ENCODE measurements at places on chromosomes 5 and 9. TPM values are rescaled to one million over a fixed set of nuclear protein-coding genes. Genes with fewer than 3 reads are reported as not detected.

DNA sequence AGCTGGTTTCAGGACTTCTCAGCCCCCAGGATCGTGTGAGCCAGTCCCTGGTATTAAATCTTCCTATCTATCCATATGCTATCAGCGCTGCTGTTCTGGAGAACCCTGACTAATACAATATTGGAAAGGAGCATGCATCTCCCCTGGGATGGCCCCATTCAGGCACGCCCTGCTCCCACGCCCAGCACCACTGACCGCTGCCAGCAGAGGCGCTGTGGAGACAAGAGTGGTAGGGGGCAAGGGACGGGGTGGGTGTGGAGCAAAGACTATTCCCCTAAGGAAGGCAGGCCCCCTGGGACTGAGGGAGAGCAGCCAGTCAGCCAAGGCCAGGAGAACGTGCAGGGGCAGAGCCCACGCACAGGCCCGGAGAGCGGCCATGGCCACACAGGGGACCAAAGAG is 116.0 kb downstream of the VAV2 start:
- no peak overlapping the region for H3K4me3 ChIP-seq
- H3K4me1 ChIP-seq: peaks cover 41% of the 10 kb centered on the region
- H3K27ac ChIP-seq: peak overlapping the region; percentile 15

Gene SHISAL2B
- total RNA-seq: not detected

DNA sequence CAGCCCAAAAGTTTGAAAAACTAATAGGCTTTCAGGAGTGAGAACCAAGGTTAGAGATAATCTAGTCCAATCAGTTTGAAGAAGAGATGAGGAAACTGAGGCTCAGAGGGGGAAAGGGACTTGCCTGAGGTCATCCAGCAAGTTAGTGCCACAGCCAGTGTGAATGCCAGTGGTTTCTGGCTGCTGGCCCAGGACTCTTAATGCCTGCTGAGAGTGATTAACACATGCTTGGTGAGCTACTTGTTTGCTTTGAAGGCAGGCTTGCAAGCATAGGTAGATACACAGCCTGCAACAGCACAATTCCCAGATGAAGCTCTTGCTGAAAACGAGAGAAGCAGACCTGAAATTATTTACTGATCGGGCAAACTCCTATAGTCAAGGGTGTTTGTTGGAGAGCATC is 591.6 kb upstream of the SGCD start:
- DNase-seq: no peak
- H3K27ac ChIP-seq: no peak overlapping the region
- no peaks in the 10 kb centered on the region for H3K4me1 ChIP-seq
- no peak overlapping the region for H3K4me3 ChIP-seq

GRCh38 chr9:125825762-125826161 is 78.6 kb downstream of the PBX3 start:
- no peak overlapping the region for H3K4me3 ChIP-seq
- DNase-seq: no peak
- no peak overlapping the region for H3K27ac ChIP-seq
- H3K36me3 ChIP-seq: no peaks in the 10 kb centered on the region

DNA sequence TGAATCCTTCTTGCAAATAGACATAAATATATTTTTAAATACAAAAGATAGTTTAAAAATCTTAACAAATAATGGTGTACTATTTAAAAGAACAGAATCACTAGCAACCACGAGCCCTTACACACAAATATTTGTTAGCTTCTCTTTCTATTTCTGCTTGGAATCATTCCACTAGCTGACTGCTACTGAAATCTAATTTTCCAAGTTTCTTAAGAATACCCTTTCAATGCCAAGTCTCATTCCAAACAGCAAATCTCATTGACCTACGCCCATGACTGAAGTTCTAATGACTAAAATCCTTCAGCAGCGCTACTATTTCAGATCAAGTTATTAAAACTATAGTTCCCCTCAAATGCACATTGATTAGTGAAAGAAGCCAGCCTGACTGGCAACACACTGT is 13.2 kb upstream of the PPP1R2B start:
- no peaks in the 10 kb centered on the region for H3K4me1 ChIP-seq
- H3K27me3 ChIP-seq: no peaks in the 10 kb centered on the region
- H3K36me3 ChIP-seq: no peaks in the 10 kb centered on the region
- H3K4me3 ChIP-seq: no peak overlapping the region
- H3K27ac ChIP-seq: no peak overlapping the region

Gene LHX2
- total RNA-seq: not detected

Gene FABP6
- total RNA-seq: not detected

DNA sequence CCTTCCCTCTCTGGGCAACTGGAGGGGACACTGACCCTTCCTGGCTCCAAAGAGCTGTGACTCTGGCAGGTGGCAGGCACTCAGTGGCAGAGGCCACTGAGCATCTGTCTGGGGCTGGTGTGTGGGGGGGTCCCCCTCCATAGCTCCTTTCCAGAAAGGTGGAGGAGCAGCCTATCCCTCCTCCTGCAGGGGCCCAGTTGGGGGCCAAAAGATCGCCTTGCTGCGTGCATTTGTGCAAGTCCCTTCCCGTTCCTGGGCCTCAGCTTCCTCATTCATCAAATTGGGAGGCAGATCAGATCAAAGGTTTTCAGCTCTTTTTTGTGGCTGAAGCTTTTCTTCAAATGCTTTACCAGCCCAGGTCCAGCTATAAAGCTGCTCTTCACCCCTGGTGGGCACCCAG is 77.7 kb downstream of the NTNG2 start:
- no peak overlapping the region for H3K4me3 ChIP-seq
- H3K4me1 ChIP-seq: peaks cover 11% of the 10 kb centered on the region
- no peak for DNase-seq
- no peak overlapping the region for H3K27ac ChIP-seq
- peaks cover 24% of the 10 kb centered on the region for H3K27me3 ChIP-seq

GRCh38 chr5:154190595-154191304 is at the start of gene GALNT10:
GALNT10 (plus strand) TSS chr5:154190733; CDS start chr5:154190867, 134 bp downstream.
- no peak for DNase-seq
- H3K4me3 ChIP-seq: peak within 1 kb of the TSS; percentile 94
- H3K27ac ChIP-seq: peak within 1 kb of the TSS; percentile 29
- H3K36me3 ChIP-seq: peaks cover 9% of the 10 kb centered on the region

- peaks cover 4% of the 10 kb centered on the region for H3K36me3 ChIP-seq
- H3K27me3 ChIP-seq: no peaks in the 10 kb centered on the region
- peak overlapping the region; percentile 96 for H3K4me3 ChIP-seq
- peaks cover 33% of the 10 kb centered on the region for H3K4me1 ChIP-seq
- H3K27ac ChIP-seq: peak overlapping the region; percentile 92
- DNase-seq: no peak
Observed at GRCh38 chr9:21554813-21555212, 72.7 kb upstream of the IFNE start.

GRCh38 chr9:128082151-128082550 is 14.1 kb downstream of the SLC25A25 start:
- H3K27me3 ChIP-seq: no peaks in the 10 kb centered on the region
- peak overlapping the region; percentile 81 for H3K27ac ChIP-seq
- no peak for DNase-seq
- peaks cover 3% of the 10 kb centered on the region for H3K36me3 ChIP-seq

Gene CAST
- 268 TPM for total RNA-seq

Gene BTNL8
- not detected for total RNA-seq

Gene PHYKPL
- 27.5 TPM for total RNA-seq

Gene PKD2L2
- not detected for total RNA-seq

- no peak overlapping the region for H3K27ac ChIP-seq
- peaks cover 8% of the 10 kb centered on the region for H3K4me1 ChIP-seq
- peaks cover 23% of the 10 kb centered on the region for H3K27me3 ChIP-seq
- no peak overlapping the region for H3K4me3 ChIP-seq
Observed at GRCh38 chr9:131094622-131095021, 1.7 kb upstream of the AIF1L start.

GRCh38 chr5:146103594-146103993 is 1.8 kb downstream of the PLAC8L1 start:
- no peaks in the 10 kb centered on the region for H3K4me1 ChIP-seq
- no peak overlapping the region for H3K4me3 ChIP-seq
- no peak for DNase-seq

DNA sequence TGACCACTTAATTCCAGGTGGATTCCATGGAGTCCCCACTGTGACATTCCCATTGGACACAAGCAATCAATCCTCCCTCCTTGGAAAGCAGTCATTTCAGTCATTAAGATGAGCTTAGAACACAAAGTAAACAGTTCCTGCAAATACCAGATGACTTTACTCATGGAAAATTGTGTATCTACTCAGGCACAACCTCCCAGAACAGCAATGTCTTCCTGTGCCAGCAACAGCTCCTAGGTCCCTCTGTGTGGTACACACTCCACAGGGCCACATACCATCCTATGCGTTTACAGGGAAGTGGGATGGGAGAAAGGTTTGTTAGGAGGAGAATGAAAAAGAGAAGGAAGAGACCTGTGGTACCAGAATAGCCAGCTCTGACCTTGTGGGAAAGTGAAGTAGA is 53.7 kb downstream of the MTMR12 start:
- peaks cover 23% of the 10 kb centered on the region for H3K36me3 ChIP-seq
- DNase-seq: no peak
- no peaks in the 10 kb centered on the region for H3K4me1 ChIP-seq
- H3K4me3 ChIP-seq: no peak overlapping the region
- no peaks in the 10 kb centered on the region for H3K27me3 ChIP-seq

Gene TLX3
- total RNA-seq: not detected

Gene NNT
- 38.9 TPM for total RNA-seq

Gene IFNA2
- not detected for total RNA-seq

DNA sequence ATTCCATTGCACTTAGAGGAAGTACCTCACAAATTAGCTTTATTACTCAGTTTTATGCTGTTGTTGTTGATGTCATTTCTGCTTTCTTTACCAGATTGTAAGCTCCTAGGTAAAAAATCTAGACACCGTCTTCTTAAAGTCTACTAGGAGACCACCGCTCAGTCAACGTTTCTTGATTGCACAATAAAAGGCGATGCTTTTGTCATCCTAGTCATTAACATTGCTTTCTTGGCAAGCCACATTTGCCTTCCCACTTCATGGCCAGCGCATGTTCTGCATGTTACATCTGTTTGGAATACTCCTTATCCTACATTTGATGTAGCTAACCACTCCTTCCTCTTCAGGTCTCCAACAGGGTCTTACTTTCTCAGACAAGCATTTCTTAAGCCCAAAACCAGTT is 464.0 kb upstream of the TUSC1 start:
- no peaks in the 10 kb centered on the region for H3K27me3 ChIP-seq
- H3K36me3 ChIP-seq: no peaks in the 10 kb centered on the region
- no peaks in the 10 kb centered on the region for H3K4me1 ChIP-seq
- no peak overlapping the region for H3K4me3 ChIP-seq
- H3K27ac ChIP-seq: no peak overlapping the region
- DNase-seq: no peak

DNA sequence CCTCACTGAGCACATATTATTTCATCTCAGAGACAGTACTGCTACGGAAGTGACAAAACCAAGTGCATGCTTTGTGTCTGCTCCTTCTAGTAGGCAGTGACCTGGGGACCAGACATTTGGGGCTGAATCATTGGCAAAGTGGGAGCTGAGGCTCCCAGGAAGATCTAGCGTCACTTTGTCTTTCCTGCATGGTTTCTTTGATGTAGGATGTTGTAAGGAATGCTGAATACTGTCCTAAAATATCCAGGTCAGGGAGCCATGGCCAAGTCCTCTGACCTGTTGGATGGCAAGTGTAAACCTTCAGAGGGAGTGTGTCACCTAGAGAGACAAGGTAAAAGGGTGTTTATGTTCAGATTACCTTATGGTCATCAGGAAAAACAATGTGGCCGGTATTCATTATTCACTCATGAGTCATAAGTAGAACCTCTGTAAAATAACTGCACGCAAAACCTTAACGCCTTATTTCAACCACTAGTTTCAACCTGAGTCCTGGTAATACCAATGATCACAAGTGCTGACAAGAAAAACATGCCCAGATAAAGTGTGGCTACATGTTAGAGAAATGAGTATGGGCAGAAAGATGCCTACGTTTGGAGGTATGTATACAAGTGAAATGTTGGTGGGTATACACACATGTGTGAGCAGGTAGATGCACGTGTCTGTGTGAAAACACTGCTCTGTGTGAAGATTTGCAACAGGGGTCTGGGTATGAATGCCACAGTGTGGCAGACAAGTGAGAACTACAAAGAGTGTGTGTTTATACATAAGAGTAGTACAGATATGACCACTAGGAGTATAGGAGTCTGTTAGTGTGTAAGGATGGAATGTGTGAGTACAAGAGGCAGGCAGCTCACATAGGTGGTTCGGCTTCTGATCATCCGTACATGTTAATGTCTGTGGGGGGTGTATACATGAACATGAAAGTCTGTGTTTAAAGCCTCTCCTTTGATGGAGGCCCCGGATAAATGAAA is 263.9 kb downstream of the SPOCK1 start:
- no peaks in the 10 kb centered on the region for H3K27me3 ChIP-seq
- no peak overlapping the region for H3K4me3 ChIP-seq
- H3K4me1 ChIP-seq: peaks cover 13% of the 10 kb centered on the region
- peak overlapping the region; percentile 32 for H3K27ac ChIP-seq
- H3K36me3 ChIP-seq: no peaks in the 10 kb centered on the region
- DNase-seq: peak; percentile 76

GRCh38 chr5:163448491-163448890 is 11.1 kb downstream of the CCNG1 start:
- no peak for DNase-seq
- H3K27me3 ChIP-seq: no peaks in the 10 kb centered on the region

GRCh38 chr5:17203329-17204132 is 13.9 kb upstream of the BASP1 start:
- no peak overlapping the region for H3K27ac ChIP-seq
- H3K4me1 ChIP-seq: no peaks in the 10 kb centered on the region

Gene TLE1
- 29.6 TPM for total RNA-seq

Gene FRRS1L
- 1.1 TPM for total RNA-seq

DNA sequence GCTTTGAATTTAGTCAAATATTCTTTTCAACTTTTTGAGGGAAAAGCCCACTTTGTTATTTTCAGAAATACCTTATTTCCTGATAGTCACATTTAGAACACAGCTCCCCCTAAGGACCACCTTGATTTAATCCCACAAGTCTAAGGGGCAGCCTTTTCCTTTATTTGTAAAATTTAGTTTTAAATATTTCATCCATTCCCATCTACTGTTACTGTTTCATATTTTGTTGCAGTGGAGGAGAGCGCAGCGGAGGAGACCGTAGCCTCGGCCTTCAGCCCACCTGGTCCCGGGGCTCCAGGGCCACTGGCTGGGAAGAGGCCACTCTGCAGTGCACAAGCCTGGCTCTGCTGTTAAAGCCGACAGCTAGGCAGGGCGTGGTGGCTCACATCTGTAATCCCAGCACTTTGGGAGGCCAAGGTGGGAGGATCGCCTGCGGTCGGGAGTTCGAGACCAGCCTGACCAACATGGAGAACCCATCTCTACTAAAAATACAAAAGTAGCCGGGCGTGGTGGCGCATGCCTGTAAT is 19.6 kb downstream of the LPCAT1 start:
- no peak for DNase-seq
- peaks cover 2% of the 10 kb centered on the region for H3K36me3 ChIP-seq
- no peak overlapping the region for H3K4me3 ChIP-seq
- no peak overlapping the region for H3K27ac ChIP-seq
- H3K4me1 ChIP-seq: no peaks in the 10 kb centered on the region
- H3K27me3 ChIP-seq: no peaks in the 10 kb centered on the region
